ENCODE measurements at places on chromosomes 5 and 9.

GRCh38 chr5:120463006-120463680 lies 957 bp upstream of the PRR16 start:
- DNase-seq, result no peak

- DNase-seq, result no peak
Measured at GRCh38 chr5:73979321-73979720, 353.3 kb downstream of the ARHGEF28 start.

GRCh38 chr5:168295574-168296201 lies 4.2 kb downstream of the WWC1 start:
- peak; percentile 47 for DNase-seq

- no peak for DNase-seq
Measured at GRCh38 chr5:88394536-88395175, 126.0 kb upstream of the TMEM161B start.

DNA sequence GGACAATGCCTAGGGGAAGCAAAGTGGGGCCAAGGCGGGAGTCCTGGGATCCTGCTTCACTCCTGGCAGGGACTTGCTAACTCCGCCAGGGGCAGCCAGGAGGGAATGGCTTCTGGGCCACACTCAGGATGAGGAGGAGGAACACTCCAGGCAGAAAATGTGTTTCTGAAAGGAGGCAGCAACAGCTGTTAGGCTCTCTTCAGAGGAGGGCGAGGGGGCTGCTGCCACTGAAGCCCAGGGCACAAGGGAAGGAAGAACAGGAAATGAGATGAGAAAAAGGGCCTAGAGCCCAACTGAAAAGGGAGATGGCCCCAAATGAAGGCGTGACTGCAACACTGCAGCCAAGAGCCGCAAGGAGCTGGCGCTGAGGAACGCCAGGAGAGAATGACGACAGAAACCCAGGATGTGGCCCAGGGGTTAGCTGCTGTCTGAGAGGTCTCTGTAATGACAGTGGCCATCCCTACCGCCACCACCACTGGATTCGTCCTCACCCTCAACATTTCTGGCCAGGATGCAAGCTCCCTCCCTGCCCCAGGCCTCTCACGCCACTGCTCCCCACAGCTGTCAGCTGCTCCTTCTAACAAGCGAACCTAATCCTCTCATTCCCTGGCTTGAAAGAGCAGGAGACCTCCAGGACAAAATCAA lies 15.8 kb downstream of the PSMB7 start:
- DNase-seq, result no peak

DNA sequence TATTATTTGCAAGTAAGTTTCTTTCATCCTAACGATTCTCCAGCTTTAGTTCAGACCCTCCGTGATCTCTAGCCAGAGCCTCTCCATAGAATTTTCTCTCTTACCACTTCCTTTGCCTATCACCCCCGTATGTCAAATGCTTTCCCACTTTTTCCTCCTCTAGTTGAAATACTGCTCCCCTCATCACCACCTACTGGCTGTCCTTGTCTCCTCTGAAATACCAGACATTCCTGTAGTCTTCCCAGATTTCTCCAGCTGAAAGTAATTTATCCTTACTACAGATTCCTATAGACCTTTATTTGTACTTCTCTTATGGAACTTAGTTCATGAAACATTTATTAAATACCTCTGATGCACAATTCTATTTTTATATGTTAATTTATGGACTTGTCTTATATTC lies 36.0 kb upstream of the GLIPR2 start:
- no peak for DNase-seq

DNA sequence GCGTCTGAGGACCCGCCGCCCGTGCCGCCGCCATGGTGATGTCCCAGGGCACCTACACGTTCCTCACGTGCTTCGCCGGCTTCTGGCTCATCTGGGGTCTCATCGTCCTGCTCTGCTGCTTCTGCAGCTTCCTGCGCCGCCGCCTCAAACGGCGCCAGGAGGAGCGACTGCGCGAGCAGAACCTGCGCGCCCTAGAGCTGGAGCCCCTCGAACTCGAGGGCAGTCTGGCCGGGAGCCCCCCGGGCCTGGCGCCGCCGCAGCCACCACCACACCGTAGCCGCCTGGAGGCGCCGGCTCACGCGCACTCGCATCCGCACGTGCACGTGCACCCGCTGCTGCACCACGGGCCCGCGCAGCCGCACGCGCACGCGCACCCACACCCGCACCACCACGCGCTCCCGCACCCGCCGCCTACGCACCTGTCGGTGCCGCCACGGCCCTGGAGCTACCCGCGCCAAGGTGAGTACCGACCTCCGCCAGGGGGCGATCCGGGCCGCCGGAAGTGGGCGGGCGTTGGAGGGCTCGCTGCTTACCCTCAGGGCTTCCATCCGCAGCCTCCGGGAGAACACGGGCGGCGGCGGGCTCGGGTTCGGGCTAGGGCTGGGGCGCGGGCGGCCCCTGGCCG lies 8.5 kb downstream of the PRR7 start:
- no peak for DNase-seq
